Neural crest cell (in vitro differentiated cells): ENCODE measurements at places on chromosomes 13 and 19. TPM values are rescaled to one million over a fixed set of nuclear protein-coding genes. Genes with fewer than 3 reads are reported as not detected.

GRCh38 chr13:74678308-74678965 is 544.2 kb upstream of the KLF12 start:
- H3K27me3 ChIP-seq, result no peaks in the 10 kb centered on the region
- peaks cover 18% of the 10 kb centered on the region for H3K4me1 ChIP-seq
- DNase-seq, result no peak
- H3K36me3 ChIP-seq, result peaks cover 3% of the 10 kb centered on the region

- H3K36me3 ChIP-seq, result peaks cover 4% of the 10 kb centered on the region
- H3K27me3 ChIP-seq, result no peaks in the 10 kb centered on the region
- DNase-seq, result no peak
- H3K4me1 ChIP-seq, result peaks cover 33% of the 10 kb centered on the region
- peak overlapping the region; percentile 97 for H3K4me3 ChIP-seq
Observed at GRCh38 chr19:48444936-48445200, 915 bp upstream of the GRWD1 start.

- H3K27ac ChIP-seq, result no peak overlapping the region
- no peaks in the 10 kb centered on the region for H3K36me3 ChIP-seq
- no peaks in the 10 kb centered on the region for H3K4me1 ChIP-seq
- H3K4me3 ChIP-seq, result no peak overlapping the region
Observed at GRCh38 chr13:83995930-83996329, 113.7 kb upstream of the SLITRK1 start.

- no peaks in the 10 kb centered on the region for H3K36me3 ChIP-seq
- no peak overlapping the region for H3K27ac ChIP-seq
- no peaks in the 10 kb centered on the region for H3K27me3 ChIP-seq
- no peak for DNase-seq
- H3K4me1 ChIP-seq, result no peaks in the 10 kb centered on the region
Observed at GRCh38 chr13:84362777-84363176, 480.5 kb upstream of the SLITRK1 start.

DNA sequence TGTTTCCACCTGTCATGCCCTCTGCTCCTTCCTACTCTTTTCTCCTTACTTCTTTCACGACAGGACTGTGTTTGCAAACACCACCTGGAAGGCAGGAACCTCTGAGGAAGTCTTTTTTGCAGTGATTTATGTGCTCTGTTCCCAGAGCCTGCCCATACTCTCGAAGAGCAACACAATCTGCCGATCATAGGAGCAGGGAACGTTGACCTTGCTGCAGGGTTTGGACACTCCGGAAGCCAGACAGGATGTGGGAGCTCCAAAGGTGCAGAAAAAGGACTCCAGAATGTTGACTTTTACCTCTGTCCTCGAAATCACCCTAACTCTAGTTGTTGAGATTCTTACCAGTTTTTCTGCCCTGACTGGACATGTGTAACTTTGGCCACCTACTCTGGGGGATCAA is 8.6 kb upstream of the ZNF181 start:
- no peaks in the 10 kb centered on the region for H3K4me1 ChIP-seq
- no peak overlapping the region for H3K27ac ChIP-seq
- no peak for DNase-seq
- peaks cover 64% of the 10 kb centered on the region for H3K27me3 ChIP-seq
- H3K4me3 ChIP-seq, result no peak overlapping the region

GRCh38 chr13:93345024-93345423 is 118.4 kb downstream of the GPC6 start:
- H3K27ac ChIP-seq, result no peak overlapping the region
- peaks cover 15% of the 10 kb centered on the region for H3K36me3 ChIP-seq
- H3K4me3 ChIP-seq, result no peak overlapping the region
- H3K27me3 ChIP-seq, result no peaks in the 10 kb centered on the region
- H3K4me1 ChIP-seq, result peaks cover 4% of the 10 kb centered on the region

DNA sequence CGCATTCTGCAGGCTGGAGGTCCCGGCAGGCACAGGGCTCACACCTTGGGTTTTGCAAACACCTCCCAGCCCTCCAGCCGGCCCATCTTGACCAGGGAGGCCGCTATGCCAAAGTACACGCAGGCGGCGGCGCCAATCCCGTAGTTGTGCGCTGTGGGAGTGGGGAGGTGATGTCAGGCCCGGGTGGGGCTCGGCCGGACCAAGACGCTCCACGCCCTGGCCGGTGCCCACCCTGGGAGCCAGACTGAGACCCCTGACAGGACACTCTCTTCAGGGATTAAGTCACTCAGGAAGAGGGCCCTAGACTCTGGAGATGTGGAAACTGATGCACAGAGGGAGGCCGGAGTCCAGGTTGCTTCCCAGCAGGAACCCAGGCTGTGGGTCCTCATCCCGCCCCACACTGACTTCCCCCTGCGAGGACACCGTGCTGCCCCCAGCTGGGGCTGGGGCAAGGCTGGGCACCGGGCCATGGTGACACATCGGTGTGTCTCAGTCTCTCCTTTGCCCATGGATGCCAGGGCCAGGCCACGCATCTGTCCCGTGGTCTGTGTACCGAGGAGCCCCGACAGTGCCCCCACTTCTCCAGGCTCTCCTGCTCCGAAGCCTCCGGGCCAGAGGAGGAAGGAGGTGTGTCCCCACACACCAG is 8.8 kb downstream of the NDUFA11 start:
- H3K27ac ChIP-seq, result no peak overlapping the region
- H3K4me1 ChIP-seq, result no peaks in the 10 kb centered on the region
- H3K27me3 ChIP-seq, result peaks cover 13% of the 10 kb centered on the region
- H3K36me3 ChIP-seq, result no peaks in the 10 kb centered on the region

The FFAR3 gene
- total RNA-seq, result not detected in 2 replicates

GRCh38 chr19:49926515-49926914 is 2.5 kb upstream of the ATF5 start:
- DNase-seq, result no peak
- peaks cover 27% of the 10 kb centered on the region for H3K36me3 ChIP-seq
- H3K4me1 ChIP-seq, result peaks cover 46% of the 10 kb centered on the region
- no peak overlapping the region for H3K27ac ChIP-seq
- H3K27me3 ChIP-seq, result peaks cover 16% of the 10 kb centered on the region
